Gastroesophageal sphincter (tissue), 4 donors: ENCODE measurements at places on chromosomes 4 and X.

DNA sequence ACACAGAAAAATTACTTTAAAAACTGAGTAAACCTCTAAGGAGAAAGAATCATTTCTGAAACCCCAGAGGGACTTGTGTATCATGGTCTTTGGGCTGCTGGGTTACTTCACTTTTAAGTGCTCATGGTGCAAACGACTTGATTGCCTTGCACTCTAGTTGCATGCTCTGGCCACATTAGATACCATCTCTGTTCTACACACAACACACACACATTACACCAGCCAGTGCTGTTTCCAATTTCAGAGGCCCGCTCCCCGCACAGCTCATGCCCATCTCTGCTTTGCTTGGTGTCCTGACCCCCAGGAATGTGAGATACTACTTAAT is 2.1 kb downstream of the PPP3CA start:
- ATAC-seq = no peak

DNA sequence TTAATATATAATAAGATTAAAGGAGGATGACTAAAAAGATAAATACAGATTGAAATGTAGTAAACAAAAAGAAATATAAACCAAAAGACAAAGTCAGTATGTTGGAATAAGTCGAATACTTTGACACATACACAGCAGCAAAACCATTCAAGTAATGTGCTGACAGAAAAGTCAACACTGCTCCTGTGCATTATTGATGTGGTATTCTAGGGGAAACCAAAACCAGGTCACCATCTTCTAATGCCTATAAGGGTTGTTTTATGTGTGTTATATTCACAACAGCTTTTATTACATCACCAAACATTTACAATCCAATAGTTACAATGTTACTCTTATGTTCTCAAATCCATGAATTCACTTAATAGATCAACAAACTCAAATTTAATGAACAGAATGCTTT is 111.8 kb upstream of the DKK2 start:
- ATAC-seq = no peak

GRCh38 chr4:123297836-123298235 is 98.8 kb upstream of the SPRY1 start:
- ATAC-seq = no peak

GRCh38 chr4:133624744-133625143 is 475.6 kb downstream of the PCDH10 start:
- ATAC-seq = no peak

DNA sequence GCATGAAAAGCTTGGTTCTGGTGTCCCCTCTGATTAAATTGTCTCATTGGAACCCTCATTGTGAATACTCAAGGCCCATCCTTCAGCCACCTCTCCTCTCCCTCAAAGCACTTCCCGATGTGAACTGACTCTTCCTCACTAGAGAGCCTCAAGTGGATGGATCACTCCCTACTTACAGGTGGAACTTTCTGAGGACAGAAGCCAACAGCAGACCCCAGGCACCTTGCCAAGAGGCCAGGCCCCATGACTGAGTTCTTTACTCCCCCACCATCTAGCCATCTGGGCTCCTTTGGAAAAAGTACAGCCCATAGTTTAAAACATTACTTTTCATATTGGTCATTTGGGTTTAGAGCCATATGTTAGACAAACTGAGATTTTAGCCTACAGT is 224.1 kb downstream of the SHROOM3 start:
- no peak for ATAC-seq

DNA sequence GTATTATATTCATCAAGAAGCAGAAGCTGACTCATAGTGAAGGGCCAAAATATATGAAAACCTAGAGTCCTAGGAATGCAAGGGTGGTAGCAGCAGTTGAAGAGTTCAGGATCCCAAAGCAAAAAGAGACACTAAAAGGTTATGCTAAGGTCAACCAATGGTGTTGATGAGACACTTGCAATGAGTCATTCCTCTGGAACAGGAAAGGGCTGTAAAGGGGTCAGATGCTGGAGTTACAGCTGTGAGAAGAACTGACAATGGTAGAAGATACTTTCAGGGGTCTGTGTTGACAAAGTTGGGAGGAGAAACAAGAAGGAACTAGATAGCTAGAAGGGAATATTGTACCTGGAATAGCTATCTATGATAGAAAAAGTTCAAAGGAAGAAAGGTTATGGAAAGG is 47.5 kb downstream of the ZGRF1 start:
- no peak for ATAC-seq

- ATAC-seq = no peak
These were observed 67.8 kb upstream of the PCDH10 start for GRCh38 chr4:133081246-133081645.

DNA sequence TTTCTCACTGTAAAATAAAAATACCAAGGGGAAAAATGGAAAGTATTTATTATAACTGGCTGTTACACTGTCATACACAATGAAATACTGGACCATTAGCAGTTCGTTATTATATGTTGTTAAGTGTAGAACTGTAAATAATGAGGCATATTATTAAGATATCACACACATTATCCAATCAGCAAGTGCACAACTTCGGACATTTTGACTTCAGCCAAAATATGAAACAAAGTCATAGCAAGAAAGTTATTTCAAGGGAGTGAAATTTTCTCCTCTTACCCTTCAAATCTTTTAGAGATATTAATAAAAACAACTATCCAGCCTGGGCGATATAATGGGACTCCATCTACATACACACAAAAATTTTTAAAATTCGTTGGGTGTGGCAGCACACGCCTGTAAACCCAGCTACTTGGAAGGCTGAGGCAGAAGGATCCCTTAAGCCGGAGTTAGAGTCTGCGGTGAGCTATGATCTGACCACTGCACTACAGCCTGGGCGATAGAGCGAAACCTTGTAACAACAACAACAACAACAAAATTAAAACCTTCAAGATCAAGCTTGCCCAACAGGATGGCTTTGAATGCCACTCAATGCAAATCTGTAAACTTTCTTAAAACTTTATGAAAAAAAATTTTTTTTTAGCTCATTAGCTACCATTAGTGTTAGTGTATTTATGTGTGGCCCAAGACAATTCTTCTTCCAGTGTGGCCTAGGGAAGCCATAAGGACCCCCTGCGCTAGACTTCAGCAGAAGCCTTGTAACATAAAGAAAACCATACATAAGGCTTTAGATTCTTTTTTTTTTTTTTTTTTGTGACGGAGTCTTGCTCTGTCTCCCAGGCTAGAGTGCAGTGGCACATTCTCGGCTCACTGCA is 1.3 kb upstream of the CISD2 start:
- ATAC-seq = no peak

DNA sequence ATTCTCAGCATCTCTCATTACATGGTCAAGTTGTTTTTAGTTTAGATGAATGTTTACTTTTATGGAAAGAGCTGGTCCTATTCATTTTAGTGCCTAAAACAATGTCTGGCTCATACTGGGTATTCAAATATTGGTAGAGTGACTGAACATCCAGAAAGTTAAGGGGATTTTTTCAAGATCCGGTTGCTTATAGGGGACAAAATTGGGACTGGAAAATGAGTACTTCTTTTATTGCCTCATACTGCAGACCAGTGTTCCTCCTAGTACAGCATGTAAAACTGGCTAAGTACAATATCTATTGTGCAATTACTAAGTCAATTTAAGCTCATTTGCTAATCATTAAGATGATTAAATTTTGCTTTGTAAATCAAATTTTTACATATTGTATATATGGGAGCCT is 13.9 kb downstream of the RP2 start:
- ATAC-seq = no peak

DNA sequence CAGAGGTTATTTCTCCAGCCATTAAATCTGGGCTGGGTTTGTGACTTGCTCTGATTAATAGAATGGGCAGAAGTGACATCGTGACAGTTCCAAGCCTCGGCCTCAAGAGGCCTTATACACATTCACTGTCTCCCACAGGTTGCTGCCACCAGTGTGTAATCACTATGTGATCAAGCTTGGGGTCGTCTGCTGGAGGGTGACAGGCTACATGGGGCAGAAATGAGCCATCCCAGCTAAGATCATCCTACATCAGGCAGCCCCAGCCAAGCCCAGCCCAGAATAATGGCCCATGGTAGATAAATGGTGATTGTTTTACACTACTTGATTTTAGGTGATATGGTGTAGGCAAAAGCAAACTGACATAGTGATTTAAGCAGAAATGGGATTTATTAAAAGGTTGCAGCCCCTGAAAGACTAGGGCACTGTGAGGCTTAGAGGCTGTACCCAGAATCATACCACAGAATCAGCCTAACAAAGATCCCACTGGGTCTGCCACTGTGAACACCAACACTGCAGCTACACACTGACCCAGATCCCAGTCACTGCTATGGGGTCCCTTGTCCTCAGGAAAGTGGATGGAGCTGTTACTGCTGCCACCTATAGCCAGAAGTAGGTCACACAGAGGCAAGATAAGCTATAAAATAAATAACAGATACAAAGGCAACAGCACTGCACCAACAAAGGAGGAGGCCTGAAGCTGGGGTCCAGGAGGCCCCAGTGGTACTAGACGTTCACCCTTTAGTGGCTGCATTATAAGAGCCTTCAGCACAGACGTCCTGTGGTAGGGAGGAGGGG is 159.6 kb upstream of the RBPJ start:
- no peak for ATAC-seq

DNA sequence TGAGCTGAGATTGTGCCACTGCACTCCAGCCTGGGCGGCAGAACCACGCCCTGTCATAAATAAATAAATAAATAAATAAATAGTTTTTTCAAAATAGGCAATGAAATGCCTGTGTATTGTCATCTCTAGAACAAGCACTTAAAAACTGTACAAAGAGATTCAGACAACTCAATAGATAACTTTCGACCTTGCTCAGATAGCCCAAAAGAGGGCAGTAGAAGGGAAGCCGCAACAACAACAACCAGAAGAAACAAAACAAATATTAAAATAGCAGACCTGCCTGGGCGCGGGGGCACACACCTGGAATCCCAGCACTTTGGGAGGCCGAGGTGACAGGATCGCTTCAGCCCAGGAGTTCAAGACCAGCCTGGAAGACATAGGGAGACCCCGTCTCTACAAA is 9.4 kb upstream of the CLDN34 start:
- ATAC-seq = no peak

- no peak for ATAC-seq
These were observed 88.7 kb downstream of the TNIP2 start for GRCh38 chr4:2667428-2667827.

DNA sequence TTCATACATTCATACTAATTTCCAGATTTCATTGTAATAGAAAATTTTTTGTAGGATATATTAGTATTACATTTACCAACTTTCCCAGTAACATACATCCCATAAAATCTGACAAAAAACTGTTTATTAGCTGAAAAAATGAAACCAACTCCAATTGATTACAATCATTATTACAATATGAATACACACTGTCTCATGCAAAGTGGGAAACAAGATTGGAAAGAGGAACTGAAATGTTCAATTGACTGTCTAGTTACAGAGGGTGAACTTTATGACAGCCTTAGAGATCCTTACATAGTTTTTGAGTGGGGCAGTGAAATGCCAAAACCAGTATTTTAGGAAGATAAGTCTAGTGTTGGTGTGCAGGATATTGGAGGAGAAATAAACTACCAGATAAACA is 2.3 kb upstream of the AMBN start:
- ATAC-seq = no peak

- no peak for ATAC-seq
These were observed 419.2 kb upstream of the CT83 start for GRCh38 chrX:116881961-116882360.

DNA sequence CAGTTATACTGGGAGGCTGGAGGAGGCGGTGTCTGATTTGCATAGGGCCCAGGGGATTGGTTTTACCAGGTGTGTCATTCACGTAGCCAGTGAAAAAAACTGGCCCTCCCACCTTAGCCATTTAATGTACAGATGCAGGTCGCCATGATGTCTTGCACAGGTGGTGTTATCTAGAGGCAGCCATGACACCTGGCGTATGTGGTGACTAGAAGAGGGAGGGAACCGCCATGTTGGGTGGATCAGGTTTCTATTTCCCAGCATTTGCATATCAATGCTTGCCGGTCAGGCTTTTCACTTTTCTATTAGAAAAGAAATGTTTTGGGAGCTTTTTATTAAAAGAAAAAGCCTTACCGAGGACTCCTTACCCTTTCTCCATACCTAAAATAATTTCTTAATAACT is 523.4 kb downstream of the ADGRL3 start:
- no peak for ATAC-seq

GRCh38 chrX:39921838-39922237 is 175.9 kb downstream of the BCOR start:
- ATAC-seq = no peak

DNA sequence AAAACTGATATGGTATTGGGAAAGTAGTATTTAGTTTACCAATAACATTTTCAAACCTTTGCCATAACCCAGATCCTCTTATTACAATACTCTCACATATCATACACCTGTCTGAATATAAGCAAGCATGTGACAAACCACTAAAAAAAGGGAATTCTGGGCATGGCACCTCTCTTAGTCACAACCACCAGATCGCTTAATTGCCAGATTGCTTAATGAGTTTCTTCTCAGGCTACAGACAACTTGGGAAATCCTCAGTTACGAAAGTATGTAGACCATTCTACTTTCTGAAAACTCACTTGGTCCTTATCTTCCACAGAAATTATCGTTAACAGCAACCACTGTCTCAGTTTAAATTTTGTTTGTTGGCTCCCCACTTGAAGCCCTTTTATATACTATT is 2.1 kb downstream of the NAF1 start:
- no peak for ATAC-seq

- no peak for ATAC-seq
These were observed 158.6 kb downstream of the TRAM1L1 start for GRCh38 chr4:116926631-116927295.

- no peak for ATAC-seq
These were observed 85.0 kb downstream of the CLNK start for GRCh38 chr4:10599574-10599973.

GRCh38 chr4:10114147-10114546 is 2.5 kb downstream of the WDR1 start:
- ATAC-seq = no peak

DNA sequence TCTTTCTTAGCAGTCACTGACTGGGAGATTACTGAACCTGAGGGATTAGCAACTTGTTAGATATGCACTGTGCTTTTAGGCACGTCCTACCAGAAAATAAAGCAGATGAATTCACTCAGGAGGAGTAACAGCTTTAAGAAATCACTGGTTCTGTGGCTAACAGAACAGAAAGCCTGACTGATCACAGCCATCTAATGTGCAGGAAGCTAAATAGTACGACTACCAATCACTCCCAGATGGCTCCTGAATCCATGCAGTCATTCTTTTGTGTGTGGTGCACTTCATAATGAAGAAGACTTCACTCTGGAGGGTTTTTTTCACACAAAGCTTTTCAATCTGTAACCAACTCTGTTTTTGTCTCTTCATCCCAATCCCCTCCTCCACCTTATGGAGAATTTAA is 305.3 kb upstream of the INTU start:
- ATAC-seq = no peak

- peak; percentile 56 for ATAC-seq
These were observed 1.5 kb downstream of the FHDC1 start for GRCh38 chr4:152937336-152938236.

DNA sequence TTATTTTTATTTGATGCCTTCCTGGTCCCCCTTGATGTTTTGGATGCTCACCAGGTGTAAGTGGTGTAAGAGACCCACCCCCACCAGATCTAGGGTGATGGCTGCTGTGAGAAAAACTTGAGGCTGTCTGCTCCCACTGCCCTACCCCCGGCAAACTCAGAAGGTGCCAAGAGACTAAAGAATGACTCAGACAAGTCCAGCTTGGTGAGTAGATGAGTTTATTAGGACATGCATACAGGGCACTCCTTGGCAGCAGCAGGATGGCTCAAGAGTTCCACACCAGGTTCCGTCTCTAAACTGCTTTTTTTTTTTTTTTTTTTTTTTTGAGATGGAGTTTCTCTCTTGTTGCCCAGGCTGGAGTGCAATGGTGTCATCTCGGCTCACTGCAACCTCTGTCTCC is 84.0 kb upstream of the HPF1 start:
- ATAC-seq = no peak

GRCh38 chr4:94759767-94760211 is 2.0 kb downstream of the BMPR1B start:
- ATAC-seq = no peak
